Head of caudate nucleus (tissue), 42 donors: ENCODE measurements at places on chromosomes 7 and 10.

- no peak for DNase-seq
Observed at GRCh38 chr10:88791924-88792323, 10.6 kb upstream of the LIPM start.

DNA sequence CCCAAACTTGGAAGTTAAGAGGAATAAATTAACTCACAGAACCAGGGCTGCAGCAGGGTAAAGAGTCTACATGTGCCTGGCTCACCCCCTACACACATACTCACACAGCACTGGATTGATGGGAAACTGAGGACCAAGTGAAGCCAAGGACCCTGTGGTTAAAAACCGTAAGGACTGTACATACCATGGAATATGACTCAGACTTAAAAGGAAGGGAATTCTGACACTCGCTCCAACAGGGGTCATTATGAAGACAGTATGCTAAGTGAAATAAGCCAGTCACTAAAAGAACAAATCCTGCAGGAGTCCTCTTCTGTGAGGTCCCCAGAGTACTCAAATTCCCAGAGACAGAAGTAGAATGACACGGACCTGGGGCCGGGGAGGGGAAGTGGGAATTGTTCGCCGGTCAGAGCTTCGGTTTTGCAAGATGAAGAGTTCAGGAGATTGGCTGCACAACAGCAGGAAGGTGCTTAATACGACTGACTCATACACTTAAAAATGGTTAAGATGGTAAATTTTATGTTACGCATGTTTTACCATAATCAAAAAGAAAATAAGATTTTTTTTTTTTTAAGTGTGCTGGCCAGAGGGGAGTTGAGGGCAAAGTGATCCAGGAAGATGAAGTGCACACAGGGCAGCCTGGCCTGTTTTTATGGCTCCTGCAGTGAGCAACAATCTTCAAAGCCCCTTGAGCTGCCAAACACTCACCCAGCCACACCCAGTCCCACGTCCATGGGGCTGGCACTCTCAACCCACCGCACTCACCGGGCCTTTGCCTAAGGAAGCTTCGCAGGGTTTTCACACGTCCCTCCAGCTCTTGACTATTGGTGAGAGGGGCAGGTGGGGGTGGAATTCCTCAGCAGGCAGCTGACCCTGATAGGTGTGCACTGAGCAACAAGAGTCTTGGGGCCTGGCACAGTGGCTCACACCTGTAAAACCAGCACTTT is 26.4 kb downstream of the DRGX start:
- DNase-seq = no peak

DNA sequence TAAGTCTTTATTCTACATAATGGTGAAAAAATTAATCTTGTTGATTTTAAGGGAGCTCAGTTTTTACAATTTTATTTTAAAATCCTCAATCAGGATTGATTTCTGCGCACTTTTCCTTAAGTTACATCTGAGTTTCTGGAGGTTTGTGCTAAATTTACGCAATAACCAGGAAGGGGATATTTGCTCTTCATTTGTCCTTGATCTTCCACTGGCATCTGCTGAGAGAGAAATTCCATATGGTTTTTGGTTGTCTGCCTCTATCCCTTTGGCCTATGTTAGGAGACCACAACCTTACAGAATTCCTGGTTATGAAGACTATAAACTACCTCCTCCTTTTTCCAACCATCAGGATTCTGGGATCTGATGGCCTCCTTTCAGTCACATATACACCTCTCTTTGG is 20.1 kb upstream of the CDK6 start:
- DNase-seq = no peak

DNA sequence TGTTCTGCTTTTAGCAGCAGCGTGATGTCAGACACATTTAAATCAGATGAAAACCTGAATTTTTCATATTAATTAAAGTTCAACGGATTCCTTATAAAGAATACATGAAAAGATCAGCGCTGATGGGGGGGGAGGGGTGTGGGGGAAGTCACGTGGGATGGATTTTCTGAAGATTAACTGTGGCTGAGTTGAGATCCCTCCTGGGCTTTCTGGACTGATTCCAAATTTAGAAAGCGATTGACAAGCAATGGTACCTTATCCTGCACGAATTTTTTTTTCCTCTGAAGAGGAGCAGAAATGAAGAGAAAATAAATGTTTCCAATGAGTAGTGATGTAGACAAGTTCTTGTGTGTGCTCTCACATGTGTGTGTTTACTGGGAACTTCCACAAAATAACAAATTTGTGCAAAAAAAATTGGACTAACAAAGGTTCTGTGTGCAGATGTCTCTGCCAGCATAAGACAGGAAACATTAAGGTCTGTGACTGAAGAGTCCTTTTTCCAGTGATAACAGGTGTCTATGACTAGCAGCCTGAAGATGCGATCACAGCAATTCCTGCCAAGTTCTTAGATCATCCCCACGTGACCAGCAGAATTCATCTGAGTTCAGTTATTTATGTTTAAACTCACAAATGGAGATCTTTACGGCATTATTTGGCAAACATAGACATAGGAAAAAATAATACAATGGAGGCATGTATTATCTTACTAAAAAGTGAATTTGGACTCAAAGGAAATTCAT is 585.2 kb upstream of the CELF2 start:
- DNase-seq = no peak

DNA sequence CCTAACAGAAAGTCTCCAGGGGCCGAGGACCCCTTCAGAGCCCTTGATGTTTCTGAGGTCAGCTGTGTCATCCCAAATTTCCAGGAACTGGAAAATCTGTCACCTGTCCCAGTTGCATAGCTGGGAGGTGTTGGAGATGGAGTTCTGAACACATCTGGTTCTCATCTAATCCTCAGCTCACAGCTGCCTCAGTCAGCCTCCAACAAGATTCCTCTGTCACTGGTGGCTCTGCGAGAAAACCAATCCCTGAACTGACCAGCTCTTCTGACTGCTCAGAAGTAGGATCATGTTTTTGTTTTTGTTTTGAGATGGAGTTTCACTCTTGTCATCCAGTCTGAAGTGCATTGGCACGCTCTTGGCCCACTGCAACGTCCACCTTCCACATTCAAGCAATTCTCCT is 37.6 kb upstream of the MYL10 start:
- no peak for DNase-seq

GRCh38 chr7:28871631-28872030 is 86.5 kb downstream of the TRIL start:
- no peak for DNase-seq
